Adipocyte (in vitro differentiated cells): ENCODE measurements at places on chromosomes 12 and 14.
A peak's percentile ranks its signal among the peaks of the same experiment; 100 is the strongest.

DNA sequence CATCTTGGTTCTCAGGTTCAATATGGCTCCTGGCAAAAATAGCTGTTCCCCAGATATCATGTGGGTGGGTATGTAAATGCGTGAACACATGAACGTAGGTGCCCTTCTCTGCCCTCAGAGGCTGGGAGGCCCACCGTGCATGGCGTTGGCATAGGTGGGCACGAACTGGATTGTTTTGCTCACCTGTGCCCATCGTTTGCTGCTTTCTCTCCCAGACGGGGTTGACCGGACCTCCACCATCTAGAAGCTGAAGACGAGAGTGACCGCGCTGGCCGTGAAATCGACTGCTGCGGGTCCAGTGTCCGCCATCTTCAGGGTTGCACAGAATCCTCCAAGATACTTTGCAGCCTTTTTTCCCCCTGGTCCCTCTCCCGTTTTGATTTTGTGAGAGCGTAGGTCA is 113.9 kb downstream of the GCH1 start:
- no peak for DNase-seq

DNA sequence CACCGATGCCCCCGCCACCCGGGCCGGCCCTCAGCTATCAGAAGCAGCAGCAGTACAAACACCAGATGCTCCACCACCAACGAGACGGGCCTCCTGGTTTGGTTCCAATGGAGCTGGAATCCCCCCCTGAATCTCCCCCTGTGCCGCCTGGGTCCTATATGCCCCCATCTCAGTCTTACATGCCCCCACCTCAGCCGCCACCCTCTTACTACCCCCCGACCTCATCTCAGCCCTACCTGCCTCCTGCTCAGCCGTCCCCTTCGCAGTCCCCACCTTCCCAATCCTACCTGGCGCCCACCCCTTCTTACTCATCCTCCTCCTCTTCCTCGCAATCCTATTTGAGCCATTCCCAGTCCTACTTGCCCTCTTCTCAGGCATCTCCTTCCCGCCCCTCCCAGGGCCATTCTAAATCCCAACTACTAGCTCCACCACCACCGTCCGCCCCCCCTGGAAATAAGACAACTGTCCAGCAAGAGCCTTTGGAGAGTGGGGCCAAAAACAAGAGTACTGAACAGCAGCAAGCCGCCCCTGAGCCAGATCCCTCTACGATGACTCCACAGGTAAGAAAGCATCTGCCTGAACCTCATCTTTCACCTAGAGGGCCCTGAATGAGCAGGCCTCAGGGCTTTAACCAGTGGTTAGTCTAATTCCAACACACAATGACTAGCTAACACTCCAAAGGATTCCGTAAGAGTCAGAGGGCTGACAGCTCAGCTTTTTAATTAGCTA is 851 bp downstream of the YLPM1 start:
- peak; percentile 50 for DNase-seq

DNA sequence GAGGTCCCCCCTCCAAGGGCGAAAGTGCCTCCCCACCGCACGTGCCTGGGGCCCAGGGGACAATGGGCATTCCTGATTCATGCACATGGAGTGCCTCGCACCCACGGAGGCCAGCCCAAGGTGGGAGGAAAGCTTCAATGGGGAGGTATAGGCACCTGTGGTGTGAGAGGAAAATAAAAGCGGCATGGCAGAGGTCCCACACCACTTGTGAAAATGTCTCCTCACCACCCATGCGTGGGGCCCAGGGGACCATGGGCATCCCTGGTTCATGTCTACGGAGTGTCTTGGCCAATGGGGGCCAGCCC is 384.7 kb downstream of the ALG10 start:
- no peak for DNase-seq

- DNase-seq, result no peak
Observed at GRCh38 chr12:54660320-54660962, 12.3 kb upstream of the DCD start.

DNA sequence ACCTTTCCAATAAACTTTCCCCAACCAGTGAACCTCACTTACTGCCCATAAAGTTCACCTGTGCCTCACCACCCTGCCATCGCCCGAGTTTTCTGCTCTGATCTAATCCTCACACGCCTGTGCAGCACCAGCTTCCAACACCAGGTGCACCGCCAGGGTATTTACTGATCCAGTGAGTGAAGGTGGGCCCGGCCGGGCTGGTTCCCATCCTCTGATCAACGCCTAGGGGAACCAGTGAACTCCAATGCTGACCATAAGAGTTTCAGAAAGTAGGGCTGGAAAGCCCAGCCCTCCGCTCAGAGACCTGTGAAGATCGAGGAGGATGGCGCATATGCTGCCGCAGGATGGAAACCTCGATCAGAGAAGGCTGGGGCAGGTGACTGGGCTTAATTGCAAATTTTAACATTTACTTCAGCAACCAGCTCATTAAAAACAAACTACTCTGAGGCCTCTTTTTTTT is 685 bp upstream of the MYL6B start:
- peak; percentile 29 for DNase-seq

GRCh38 chr14:101127224-101127623 is 223.7 kb upstream of the RTL1 start:
- DNase-seq, result peak; percentile 7

- no peak for DNase-seq
Observed at GRCh38 chr14:93035917-93036651, 79.6 kb downstream of the ITPK1 start.

DNA sequence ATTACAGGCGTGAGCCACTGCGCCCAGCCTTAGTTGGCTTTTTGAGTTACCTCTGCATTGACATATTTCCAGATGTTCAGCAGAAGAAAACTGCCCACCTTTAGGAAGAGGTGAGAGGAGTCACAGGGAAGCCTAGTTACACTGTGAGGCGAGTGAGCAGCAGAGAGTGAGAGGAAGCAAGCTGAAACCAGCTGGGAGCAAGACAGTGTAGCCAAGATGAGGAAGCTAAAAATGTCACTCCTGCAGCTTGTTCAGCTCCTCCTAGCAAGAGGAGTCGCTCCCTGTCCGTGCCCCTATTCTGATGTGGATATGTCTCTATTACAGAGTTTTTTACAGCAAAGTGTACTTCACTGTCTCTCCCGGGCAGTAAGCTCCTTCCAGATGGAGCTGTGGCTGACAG is 127.6 kb downstream of the GXYLT1 start:
- DNase-seq, result no peak

- DNase-seq, result no peak
Observed at GRCh38 chr12:66978802-66979201, 290.4 kb upstream of the CAND1 start.

GRCh38 chr12:1634149-1634548 is 5.1 kb downstream of the WNT5B start:
- no peak for DNase-seq

GRCh38 chr12:94265966-94266745 is 117.8 kb downstream of the PLXNC1 start:
- DNase-seq, result peak; percentile 34

- DNase-seq, result no peak
Observed at GRCh38 chr12:120376416-120376815, 7.5 kb upstream of the MSI1 start.

DNA sequence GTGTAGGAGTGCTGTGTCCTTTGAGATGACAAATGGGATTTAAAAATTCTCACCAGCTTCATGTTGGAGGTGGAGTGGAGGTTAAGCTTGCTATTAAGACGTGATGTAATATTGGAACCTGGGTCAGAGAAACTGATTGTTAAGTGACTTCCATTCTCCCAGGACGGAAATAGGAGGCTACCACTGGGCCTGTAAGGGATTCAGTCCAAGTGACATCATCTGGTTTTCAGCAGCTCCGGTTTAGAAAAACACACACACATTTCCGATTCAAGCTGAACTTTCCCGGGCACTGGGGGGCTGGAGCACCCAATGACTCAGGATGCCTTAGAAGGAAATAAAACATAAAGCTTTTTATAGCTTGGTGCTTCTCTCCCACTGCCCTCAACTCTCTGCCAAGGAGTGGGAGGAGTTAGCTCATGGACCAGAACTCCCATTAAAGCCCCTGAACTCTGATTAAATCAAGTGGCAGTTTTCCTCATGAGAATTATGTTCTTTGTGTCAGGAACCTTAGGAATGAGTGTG is 12.4 kb downstream of the CALM1 start:
- DNase-seq, result peak; percentile 81

DNA sequence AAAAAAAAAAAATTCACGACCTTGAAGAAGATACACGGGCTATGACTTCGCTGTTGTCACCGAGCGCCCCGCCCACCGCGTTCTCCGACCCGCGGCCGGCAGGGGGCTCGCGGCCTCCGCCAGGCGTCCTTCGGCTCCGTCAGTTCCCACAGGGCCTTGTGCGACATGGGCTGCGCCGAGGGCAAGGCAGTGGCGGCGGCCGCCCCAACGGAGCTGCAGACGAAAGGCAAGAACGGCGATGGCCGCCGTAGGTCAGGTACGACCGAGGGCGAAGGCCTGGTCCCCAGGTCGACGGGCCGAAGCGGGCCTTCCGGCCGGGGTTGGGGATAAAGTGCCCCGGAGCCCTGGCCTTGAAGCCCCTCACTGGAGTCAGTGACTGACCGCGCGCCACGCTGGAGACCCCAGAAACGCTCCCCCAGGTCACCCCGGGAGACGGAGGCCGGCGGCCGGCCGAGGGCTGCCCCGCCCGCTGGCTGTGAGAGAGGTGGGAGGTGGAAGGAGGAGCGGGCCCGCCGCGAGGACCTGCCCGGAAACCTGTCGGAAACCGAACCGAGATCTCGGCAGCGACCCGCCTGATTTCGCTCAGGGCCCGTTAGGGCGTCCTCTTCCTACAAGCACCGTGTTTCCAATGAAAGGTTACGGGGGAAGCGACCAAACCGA is at the start of gene TXNRD1:
Gene TXNRD1, plus strand, starts transcription at position 142 of the 660 bp plus-strand sequence. Its CDS starts 24 bp downstream, at position 166.
- DNase-seq, result no peak

GRCh38 chr12:127327986-127328385 is 939.0 kb upstream of the TMEM132C start:
- no peak for DNase-seq

- peak; percentile 86 for DNase-seq
Observed at GRCh38 chr14:60656686-60657455, 7.6 kb upstream of the SIX1 start.

DNA sequence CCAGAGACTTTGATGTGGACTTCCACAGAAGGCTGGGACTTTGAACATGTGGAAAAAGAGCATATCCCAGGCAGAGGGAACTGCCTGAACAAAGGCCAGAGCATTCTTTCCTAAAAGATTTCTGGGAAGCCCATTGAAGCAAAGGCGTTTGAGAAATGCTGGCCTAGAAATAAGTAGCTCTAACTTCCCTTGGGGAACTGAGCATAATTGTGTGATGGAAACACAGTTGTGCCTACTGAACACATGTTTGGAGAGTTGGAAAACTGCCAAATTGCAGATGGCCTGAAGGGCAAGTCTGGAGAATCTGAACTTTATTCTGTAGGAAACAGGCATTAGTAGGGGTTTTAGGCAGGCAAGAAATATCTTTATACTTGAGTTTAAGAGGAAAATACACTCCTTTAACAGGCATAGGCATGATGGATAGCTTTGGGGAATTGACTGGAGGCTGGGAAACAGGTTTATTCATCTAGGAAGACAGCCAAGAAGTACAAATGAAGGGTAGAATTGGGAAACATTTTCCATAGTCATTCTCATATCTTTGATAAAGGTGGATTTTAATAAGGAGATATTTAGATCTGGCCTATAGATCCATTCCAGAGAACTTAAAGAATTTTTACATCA is 134.1 kb downstream of the TPH2 start:
- DNase-seq, result no peak

DNA sequence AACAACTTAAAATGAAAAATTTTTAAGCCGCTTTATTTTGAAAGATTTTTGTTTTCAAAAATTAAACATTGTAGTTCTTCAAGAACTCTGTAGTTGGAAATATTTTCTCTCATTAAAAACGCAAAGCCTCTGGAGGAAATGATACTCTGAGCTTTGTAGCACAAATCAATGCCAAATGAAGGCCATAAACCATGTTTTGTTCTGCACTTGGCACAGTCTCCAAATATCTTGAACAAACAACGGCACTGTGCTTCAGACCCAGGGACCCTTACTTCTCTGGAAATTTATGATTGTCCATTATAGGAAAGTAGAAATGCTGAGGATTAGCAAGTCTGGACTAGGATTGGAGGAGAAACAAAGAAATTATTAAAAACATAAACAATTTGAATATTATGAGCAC is 160.8 kb upstream of the BMP4 start:
- DNase-seq, result no peak

GRCh38 chr12:50404307-50404706 is 3.6 kb downstream of the LARP4 start:
- DNase-seq, result no peak

DNA sequence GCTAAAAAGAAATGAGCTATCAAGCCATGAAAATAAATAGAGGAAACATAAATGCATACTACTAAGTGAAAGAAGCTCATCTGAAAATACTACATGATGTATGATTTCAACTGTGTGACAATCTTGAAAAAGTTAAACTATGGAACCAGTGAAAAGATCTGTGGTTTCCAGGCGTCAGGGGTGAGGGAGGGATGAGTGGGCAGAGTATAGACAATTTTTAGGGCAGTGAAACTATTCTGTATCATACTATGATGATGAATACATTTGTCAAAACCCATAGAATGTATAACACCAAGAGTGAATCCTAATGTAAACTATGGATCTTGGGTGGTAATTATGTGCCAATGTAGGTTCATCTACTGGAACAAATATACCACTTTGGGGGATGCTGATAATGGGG is 21.3 kb downstream of the SPX start:
- no peak for DNase-seq

DNA sequence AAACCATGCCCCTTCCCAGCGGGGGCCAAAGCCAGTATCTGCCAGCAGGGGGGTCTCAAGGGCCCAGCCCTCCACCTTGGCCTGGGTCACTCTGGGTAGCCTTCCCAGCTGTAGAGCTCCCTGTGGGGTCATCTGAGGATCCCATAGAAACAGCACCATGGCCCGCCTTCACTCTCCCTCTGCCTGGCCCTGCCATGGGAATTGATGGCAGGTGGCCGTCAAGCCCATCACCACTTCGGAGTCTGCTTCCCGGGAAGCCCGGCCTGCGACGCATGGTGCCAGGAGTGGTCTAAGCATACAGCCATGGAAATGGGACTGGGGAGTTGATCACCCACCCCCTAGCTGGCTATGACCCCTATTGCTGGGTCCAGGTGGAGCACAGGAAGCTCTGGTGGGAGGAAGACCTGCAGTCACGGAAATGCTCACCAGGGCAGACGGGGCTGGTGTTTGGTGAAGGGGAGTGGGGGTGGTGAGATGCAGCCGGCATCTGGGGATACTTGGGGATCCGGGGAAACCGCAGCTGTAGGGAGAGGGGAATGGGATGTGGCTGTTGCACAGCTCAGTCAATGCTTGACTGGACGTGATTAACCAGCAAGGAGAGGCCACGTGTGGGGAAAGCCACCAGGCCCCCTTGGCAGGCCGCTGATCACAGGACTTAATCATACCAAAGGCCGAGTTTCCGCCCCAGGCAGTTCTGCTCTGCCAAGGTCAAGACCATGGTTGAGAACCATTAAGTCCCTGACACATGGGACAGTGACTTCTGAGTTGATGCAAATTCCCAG is 52.2 kb upstream of the DIO3 start:
- DNase-seq, result no peak
